ENCODE measurements at places on chromosomes 3 and 15. TPM values are rescaled to one million over a fixed set of nuclear protein-coding genes. Genes with fewer than 3 reads are reported as not detected.

DNA sequence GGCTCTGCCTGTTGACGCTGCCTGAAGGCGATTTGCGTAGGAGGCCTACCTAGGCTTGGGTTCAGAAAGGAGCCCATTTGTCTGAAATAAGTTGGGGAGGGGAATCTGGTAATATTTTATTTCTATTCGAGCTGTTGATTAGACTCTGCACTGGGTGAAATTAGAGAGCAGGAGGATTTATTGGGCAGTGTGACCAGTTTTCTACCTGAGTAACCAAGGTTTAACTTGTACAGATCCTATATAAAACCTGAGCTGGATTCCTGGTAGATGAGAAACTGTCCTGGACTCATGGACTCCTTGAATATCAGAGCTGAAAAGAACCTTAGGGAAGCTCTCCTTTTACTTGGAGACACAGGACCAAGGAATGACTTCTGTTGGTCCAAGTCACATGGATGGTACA, 19.6 kb upstream of the GPR156 start:
- DNase-seq, result no peak

PLCB2 gene
- total RNA-seq, result 65.3 TPM

GOLGA8S gene
- not detected for total RNA-seq

SAMD7 gene
- not detected for total RNA-seq

FGD5 gene
- not detected for total RNA-seq

- no peak for DNase-seq
Measured at GRCh38 chr15:92149029-92149428, 244.7 kb upstream of the ST8SIA2 start.

All from activated CD4-positive, alpha-beta memory T cell treated with anti-CD3 and anti-CD28 coated beads for 36 hours (primary cell).